ENCODE measurements at places on chromosomes 13 and 19. TPM values are rescaled to one million over a fixed set of nuclear protein-coding genes. Genes with fewer than 3 reads are reported as not detected.
A peak's percentile ranks its signal among the peaks of the same experiment; 100 is the strongest.

DNA sequence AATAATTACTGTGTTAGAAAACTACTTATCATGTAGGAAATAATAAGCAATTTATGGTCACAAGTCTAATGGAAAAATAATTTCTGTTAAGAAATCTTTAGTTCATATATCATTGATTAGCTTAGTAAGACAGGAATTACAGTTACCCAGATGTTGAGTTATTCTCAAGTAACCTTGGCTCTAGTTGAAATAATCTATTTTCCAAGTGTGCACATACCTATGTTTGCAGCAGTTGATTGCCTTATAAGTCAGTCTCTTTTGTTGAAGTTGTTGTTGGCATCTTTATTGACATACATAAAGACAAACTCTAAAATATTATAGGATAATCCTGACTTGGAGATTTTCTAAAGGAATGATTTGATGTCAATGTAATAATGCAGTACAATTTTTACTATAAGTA is 511.4 kb upstream of the KLF12 start:
- H3K36me3 ChIP-seq, result no peaks in the 10 kb centered on the region
- no peaks in the 10 kb centered on the region for H3K27me3 ChIP-seq
- H3K4me3 ChIP-seq, result no peak overlapping the region
- DNase-seq, result no peak
- H3K4me1 ChIP-seq, result no peaks in the 10 kb centered on the region

- peaks cover 10% of the 10 kb centered on the region for H3K36me3 ChIP-seq
- H3K27me3 ChIP-seq, result no peaks in the 10 kb centered on the region
- DNase-seq, result no peak
- H3K27ac ChIP-seq, result no peak overlapping the region
- H3K4me1 ChIP-seq, result no peaks in the 10 kb centered on the region
- no peak overlapping the region for H3K4me3 ChIP-seq
Observed at GRCh38 chr13:45331123-45331619, 9.8 kb downstream of the TPT1 start.

DNA sequence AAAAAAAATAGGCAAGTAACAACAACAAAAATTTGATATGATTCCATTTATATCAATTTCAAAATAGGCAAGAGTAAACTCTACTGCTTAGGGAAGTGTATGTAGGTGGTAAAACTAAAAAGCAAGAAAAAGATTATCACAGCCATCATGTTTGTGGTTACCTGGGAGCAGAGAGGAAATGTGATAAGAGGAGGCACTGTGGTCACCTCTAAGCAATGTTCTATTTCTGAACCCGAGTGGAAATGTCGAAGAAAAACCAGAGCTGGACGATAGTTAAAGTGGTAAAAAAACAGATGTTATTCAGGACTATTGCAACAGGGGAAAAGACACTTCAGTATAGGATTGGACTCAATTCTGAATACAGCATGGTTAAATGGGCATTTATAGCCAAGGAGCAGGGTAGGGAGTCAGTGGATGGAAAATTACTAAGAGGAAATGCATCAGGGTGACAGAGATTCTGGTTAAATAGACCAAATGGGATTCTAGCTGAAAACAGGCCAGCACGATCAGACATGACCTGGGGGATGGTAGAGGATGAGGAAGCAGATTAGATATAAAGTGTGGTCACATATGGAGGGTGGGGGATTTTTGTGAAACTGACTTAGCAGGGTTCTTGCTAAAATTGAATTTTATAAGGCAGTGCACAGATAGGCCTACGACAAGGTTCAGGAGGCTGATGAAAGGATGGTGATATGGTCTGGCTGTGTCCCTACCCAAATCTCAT is 6.0 kb upstream of the TEX30 start:
- H3K36me3 ChIP-seq, result peaks cover 6% of the 10 kb centered on the region
- no peak overlapping the region for H3K4me3 ChIP-seq
- no peak overlapping the region for H3K27ac ChIP-seq
- H3K4me1 ChIP-seq, result no peaks in the 10 kb centered on the region

DNA sequence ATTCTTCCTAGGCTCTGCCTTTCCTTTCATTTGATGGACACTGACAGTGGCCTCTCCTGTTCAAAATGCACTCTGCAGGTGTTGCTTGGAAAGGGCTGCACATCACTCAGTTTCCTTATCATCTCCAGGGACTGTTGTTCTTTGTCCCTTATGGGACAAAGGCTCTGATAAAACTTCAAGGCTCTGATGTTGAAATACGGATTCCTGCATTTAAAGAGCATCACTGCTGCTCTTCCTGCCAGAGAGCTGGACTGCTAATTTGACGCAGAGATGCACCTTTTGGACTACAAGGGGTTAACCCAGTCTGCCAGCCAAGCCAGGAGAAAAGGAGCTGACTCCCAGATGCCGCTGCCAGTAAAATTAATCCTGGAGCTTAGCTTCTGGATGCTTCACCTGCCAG is 952.1 kb downstream of the DIAPH3 start:
- no peak overlapping the region for H3K27ac ChIP-seq
- no peak overlapping the region for H3K4me3 ChIP-seq

- H3K27me3 ChIP-seq, result no peaks in the 10 kb centered on the region
- no peaks in the 10 kb centered on the region for H3K36me3 ChIP-seq
- H3K27ac ChIP-seq, result no peak overlapping the region
- no peak overlapping the region for H3K4me3 ChIP-seq
- DNase-seq, result peak; percentile 10
Observed at GRCh38 chr13:93304868-93305613, 78.4 kb downstream of the GPC6 start.

DNA sequence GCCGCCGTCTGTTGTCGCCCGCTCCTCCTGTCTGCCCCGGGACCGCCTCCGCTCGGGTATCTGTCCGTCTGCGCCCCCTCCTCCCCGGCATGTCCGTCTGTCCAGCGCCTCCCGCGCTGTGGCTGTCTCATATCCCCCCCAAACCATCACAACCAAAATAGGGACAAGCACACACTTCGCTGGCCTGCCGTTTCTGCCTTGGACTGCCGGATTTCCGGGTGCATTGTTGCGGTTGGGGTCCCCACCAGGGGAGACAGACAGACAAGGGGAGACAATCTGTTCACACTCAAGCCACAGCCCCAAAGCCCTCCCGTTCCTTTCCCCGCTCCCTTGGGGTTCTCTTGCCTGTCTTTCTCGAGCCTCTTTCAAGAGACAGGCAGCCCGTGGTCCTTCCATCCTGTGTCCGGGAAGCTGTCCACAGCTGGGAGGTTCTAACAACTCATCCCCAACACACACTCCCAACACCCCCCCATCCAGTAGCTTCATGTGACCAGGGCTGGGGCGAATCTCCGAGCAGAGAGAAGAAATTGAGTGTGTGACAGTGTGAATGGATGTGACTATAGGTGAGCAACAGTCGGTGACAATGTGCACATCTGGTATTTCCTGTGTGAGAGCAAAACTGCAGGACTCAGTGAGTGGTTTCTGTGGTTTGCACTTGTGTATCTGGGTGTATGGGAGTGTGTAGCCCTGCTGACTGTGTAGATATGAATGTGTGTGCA is 16.5 kb upstream of the FOSB start:
- DNase-seq, result peak; percentile 60
- peaks cover 22% of the 10 kb centered on the region for H3K4me1 ChIP-seq
- H3K36me3 ChIP-seq, result no peaks in the 10 kb centered on the region
- H3K27ac ChIP-seq, result peak overlapping the region; percentile 79

DNA sequence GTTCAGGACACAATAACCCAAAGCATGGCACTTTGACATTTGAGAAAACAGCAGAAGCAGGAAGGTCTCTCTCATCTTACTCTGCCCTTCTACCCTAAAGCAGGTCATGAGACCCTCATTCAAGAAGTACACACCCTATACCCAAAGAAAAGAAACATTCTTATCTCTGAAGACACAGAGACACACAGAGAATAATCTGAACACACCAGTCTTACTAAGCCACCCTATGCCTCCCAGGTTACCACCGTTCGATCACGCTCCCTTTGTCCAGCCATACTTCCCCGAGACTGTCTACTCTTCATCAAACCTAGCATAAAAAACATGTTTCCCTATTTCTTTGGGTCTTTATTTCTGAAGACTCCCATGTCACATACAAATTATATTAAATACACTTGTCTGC is 66.5 kb upstream of the ANKRD10 start:
- H3K36me3 ChIP-seq, result no peaks in the 10 kb centered on the region
- H3K27ac ChIP-seq, result no peak overlapping the region
- no peaks in the 10 kb centered on the region for H3K27me3 ChIP-seq
- no peak for DNase-seq
- no peaks in the 10 kb centered on the region for H3K4me1 ChIP-seq

ZNF528 gene
- 68.2 TPM for total RNA-seq

Data from spinal cord (tissue), 10 donors.